CD4-positive, alpha-beta T cell treated with Interleukin-4 for 4 hours (primary cell): ENCODE measurements at places on chromosomes 12 and 14.

DNA sequence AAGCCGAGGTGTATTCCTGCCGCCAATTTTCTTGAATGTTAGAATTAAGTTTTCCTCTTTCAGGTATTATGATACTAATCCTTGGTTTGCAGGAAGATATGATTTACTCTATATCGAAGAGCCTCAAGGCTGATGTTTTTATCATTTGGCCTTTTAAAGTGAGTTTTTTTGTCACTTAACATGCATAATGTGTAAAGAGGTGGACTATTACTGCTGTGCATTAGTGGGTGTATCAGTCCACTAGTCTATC, 11.1 kb upstream of the TMPO start:
- DNase-seq: no peak

DNA sequence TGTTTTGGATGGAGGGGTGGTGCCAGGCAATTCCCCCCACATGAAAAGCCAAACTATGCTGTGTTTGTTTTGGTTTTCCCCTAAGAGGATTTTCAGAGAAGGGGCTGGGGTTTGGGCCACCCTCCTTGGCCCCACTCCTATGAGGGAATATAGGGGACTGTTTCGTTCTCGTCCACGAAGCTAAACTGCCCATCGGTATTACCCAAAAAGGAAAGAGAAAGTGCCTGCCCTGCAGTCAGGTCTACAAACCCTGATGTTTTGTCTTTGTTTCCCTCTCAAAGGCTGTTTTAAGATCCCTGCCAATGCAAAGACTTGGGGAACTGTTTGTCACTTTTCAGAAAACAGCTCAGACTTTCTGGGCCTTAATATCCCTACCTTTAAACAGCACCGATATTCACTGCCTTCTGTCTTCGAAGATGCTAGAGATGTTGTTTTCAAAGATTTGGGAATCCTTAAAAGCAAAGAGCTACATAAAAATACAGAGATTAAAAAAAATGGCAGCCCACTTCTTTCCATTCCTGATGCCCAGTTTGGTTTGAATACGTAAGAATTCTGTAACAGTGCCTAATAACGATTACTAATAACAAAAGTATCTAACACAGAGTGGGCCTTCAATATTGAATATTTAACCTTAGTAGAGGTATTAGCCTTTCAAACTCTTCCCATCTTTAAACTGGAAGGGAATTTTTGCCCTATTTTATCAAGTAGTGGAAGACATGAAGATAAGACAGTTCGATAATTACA, 518.4 kb downstream of the MED13L start:
- DNase-seq: no peak

- no peak for DNase-seq
These were observed 146.8 kb upstream of the RASSF8 start for GRCh38 chr12:25811656-25812126.

- DNase-seq: no peak
These were observed 1525.3 kb upstream of the TMEM132C start for GRCh38 chr12:126741536-126742240.

DNA sequence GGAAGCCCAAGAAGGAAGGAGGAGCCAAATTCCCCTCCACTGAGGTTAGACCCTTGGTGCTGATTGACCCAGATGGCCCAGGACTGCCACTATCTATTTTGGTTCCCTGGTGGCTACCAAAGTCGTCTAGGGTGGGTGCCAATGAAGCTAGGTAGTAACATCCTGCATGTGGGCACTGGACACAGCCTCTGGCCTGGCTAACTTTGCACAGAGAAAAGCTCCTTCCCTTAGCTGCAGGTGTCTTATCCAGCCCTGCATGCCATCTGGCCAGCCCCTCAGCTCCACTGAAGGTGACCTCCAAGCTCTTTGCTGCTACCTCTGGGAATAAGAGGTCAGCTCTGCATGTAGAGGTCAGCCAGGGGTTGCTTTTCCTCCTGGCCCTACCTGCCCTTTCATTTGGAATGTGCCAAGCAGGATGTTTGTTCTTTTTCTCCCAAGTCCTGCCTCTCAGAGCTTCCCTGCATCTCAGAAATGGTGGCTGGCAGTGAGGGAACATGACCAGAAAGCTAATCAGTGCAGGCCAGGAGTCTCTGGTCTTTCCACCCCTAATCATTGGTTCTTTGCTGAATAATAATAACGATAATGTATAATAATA, 34.0 kb downstream of the JDP2 start:
- no peak for DNase-seq

DNA sequence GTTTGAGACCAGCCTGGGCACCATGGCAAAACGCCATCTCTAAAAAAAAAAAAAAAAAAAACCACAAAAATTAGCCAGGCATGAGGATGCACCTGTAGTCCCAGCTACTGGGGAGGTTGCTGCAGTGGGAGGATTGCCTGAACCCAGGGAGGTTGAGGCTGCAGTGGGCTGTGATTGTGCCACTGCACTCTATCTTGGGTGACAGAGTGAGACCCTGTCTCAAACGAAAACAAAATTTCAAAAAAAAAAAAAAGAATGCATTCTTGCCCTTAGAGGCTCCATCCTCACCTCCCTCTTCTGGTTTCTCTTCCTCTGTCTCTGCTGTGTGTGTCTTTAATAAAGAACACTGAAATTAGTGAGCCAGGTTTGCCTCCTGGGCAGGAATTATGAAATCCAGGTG, 107.8 kb downstream of the VCPKMT start:
- no peak for DNase-seq

DNA sequence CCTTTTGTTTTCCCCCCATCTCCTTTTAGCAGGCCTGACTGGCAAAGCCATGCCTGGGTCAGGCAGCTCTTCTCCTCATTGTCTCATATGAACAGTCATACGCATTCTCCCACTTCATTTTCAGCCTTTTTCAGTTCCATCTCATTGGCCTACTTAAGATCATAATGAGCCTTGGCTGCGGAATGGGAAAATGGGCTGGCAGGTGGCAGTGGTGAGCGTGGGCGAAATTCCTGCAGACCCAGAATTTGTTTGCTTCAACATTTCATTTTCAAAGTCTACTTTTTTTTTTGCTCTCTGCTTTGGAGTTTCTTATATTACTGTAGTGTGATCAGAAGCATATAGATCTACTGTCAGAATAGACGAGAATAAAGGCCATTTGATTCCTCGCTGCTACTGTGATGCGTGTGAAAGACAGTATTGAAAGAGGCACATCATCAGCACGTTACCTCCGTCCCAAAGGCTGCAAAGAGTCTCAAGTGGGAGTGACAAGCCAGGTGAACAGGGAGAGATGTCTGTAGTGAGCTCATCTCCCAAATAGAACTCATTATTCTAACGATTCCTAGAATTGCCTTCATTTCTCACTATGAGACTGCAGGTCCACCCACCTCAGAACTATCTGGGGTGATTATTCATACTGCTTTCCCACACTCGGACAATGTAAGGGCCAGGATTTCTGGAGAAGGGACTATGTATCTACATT, 73.7 kb downstream of the TBK1 start:
- no peak for DNase-seq

DNA sequence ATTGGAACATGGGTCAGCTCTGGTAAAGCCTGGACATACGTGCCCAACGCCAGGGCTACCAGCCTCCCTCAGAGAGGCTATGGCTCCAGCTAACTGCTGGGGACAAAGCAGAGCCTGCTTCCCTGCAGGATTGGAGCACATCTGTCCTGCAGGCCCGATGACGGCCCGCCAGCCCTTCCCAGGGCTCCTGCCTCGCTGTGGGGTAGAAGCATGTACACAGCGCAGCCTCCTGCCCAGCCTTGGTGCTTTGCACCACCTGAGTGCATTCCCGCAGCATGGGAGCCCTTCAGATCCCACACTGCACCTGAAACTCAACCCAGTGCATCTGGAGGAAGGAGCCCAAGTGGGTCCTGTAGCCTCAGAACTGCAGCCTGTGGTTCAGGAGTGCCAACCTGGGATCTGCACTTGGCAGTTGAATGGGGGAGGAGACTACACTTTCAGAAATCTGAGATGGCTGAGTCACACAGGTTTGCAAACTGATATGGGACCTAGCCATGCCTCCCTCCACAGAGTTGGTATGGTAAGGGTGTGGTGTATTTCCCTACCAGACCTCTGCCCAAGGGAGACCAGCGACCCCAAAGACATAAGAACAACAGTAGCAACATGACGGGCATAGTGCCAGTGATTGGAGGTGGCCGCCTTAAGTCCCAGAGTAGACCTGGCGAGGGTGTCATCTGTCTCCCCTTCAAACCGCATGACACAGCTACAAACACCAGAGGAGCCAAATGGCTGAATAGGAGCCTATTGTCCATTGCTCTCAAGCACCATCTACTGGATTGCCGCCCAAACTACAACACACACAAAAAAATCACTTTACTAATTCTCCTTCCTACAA, 273.9 kb upstream of the MIS18BP1 start:
- no peak for DNase-seq

DNA sequence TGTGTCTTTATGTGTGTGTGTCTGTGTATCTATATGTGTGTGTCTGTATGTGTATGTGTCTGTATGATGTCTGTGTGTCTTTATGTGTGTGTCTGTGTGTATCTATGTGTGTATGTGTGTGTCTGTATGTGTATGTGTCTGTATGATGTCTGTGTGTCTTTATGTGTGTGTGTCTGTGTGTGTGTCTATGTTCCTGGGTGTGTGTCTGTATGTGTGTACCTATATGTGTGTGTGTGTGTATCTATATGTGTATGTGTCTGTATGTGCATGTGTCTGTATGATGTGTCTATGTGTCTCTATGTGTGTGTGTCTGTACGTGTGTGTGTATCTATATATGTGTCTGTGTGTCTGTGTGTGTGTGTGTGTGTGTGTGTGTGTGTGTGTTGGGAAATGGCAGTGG, 19.0 kb upstream of the CD9 start:
- no peak for DNase-seq

GRCh38 chr14:75280831-75281653, 2.4 kb downstream of the FOS start:
- no peak for DNase-seq

DNA sequence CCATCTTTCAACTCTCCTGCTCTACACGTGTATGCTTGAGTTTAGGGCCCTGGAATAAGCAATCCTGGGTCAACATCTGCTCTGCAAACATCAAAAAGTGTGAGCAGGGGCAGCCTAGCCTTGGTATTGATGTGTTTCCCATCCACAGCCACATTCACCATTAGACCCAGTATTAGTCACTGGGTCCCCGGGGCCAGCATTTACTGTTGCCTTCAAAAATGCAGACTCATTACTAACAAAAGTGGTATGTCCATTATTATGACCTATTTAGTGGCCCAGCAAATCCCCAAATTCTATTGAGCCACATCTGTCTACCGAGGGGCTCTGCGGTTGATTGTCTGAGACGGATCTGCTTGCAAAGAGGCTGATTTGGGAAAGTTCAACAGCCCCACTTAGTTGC, 661.8 kb downstream of the DIO2 start:
- no peak for DNase-seq

DNA sequence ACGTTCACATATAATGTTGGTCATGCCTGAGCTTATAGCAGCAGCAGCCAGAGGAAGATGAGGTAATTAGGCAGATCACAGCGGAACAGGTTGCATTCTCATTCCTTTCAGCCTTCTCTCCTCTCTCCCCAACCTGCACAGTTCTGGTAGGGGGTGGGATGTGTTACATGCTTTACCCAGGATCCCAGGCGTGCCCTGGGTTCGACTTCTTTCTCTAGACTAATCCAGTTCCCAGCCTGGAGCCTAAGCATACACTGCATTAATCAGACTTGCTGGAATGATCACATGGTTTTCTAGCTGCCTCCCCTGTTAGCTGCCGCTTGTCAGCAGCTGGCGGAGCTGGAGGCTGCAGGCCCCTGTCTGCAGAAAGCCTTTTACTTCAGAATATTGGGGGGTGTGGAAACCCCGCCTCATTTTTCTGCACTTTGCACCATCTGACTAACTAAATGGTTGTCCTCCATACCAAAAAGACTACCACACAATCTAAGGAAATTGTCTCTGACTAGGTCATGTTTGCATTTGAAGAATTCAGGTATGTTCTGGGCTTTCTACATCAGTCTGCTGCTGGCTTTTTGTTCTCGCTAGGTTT, 46.0 kb upstream of the EVL start:
- DNase-seq: no peak

- no peak for DNase-seq
These were observed 2.7 kb upstream of the ARL6IP4 start for GRCh38 chr12:122977655-122978392.

GRCh38 chr14:32399920-32400319, 70.8 kb downstream of the AKAP6 start:
- no peak for DNase-seq

DNA sequence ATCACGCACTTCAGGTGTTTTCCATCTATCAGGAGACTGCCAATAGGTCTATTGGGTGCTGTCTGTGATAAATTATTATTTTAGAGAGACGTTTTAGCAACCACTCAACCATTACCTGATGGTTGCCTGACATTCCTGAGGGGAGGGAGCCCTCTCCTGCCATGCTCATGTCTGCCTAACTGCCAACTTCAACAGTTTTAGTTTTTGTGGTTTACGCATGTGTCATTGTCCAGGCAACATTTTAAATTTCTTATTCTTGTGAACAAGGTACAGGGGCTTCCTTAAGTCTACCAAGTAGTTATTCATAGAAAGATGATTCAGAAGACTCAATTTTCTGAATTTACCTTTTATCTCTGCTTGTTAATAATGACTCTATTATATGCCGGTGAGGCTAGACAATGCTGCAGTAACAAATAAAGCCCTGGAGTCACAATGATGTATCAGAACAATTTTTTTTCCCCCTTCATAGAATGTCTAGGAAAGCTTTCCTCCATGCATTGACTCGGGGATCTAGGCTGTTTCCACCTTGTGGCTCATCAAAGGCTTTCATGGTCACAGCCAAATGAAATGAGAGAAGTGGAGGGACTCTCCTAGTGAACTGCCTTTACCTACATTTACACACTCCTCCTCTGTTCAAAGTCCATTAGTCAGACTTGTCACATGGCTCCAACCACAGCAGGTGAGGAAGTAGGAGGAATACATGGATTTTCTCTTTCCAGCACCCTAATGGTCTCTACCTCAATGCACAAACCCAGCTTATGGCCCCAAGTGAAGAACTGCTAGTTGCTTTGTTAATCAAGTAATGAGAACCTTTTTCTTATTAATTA, 225.8 kb downstream of the CRADD start:
- DNase-seq: no peak

DNA sequence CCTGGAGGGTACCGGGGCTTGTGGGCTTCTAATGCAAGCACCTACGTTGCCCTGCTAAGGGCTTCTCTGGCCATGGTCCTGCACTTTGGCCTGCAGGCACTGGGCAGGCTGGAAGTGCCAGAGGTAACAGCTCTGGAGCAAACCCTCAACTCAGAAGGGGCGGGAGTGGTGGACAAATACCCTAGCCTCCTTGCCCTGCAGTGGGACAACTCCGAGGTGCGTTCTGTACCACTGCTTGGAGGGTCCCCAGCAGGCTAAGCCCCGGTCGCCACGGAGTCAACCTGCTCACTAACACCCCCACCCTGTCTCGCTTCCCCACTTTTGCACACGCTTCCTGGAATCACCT, 20.4 kb upstream of the BEGAIN start:
- DNase-seq: no peak
